NB4 (cell line): ENCODE measurements at places on chromosomes 7 and 10.
A peak's percentile ranks its signal among the peaks of the same experiment; 100 is the strongest.

- DNase-seq, result peak; percentile 64
Measured at GRCh38 chr7:128792471-128793180, 858 bp downstream of the CCDC136 start.

DNA sequence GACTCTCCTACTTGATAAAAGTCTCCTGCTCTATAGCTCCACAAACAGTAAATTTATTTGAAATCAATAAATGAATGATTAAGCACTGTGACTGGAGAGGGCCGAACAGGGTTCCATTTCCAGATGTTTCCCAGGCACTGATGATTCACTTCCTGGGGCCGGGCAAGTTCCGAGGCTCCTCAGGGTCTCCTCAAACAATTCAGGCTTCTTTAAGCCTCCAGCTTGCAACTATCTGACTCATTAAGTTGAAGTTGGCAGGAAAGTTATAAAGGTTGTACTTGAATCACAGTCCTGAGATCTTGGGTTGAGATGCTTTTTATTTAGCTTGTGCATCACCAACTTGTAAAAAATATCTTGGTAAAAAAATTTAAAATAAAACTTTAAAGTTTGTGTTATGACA, 612.9 kb downstream of the DNAJB6 start:
- DNase-seq, result no peak

DNA sequence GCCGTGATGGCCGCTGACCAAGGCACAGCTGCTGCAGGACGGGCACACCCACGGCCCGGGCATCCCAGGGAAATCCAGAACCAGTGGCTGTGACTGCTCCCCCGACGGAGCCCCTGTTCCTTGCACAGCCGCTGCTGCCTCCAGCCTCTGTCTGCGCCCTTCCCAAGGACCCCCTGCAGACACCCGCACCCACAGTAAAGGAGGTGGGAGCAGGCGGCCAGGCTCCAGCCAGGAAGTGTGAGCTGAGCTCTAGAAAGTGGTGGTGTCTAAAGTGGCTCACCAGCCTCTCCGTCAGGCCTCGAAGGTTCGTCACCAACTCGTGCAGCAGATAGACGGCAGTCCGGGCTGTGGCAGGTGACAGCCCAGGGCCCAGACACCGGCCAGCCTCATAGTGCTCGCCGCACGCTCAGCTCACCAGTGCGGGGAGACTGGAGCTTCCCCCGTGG, 306.7 kb downstream of the DNAJB6 start:
- no peak for DNase-seq

DNA sequence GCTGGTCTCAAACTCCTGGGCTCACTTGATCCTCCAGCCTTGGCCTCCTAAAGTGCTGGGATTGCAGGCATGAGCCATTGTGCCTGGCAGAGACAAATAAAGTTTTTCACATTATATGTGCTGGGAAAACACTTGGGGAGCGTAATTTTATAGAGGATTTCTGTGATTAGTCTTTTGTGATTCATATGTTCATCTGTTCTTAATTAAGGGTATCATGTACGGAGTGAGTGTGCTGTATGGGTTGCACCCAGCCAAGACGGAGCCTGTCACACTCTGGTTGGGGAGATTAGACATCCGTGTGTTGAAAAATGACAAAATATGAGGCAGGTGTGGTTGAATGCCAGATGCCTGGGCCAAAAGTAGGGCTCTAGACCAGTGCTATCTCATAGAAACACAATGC, 10.3 kb downstream of the ADRB1 start:
- DNase-seq, result no peak

GRCh38 chr7:24508316-24508715, 64.9 kb upstream of the PALS2 start:
- no peak for DNase-seq
